Peyer's patch (tissue), 4 donors: ENCODE measurements at places on chromosomes 13 and 19. TPM values are rescaled to one million over a fixed set of nuclear protein-coding genes. Genes with fewer than 3 reads are reported as not detected.
A peak's percentile ranks its signal among the peaks of the same experiment; 100 is the strongest.

DNA sequence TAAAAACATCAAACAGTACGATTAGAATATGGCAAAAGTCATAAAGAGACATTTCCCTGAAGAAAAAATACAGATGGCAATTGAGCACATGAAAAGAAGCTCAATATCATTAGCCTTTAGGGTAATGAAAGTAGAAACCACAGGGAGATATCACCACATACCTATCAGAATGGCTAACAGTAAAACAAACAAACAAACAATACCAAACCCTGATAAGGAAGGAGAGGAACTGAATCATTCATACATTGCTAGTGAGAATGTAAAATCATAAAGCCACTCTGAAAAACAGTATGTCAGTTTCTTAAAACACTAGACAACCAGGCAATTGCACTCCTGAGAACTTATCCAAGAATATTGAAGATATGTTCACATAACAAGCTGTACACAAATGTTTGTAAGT, 1342.5 kb upstream of the SLC10A2 start:
- no peaks in the 10 kb centered on the region for H3K4me1 ChIP-seq
- no peaks in the 10 kb centered on the region for H3K36me3 ChIP-seq
- no peak overlapping the region for H3K4me3 ChIP-seq
- DNase-seq, result no peak
- H3K27ac ChIP-seq, result no peak overlapping the region

GRCh38 chr13:79749984-79750551, 269.1 kb downstream of the NDFIP2 start:
- H3K27me3 ChIP-seq, result no peaks in the 10 kb centered on the region
- no peaks in the 10 kb centered on the region for H3K4me1 ChIP-seq
- H3K36me3 ChIP-seq, result no peaks in the 10 kb centered on the region
- H3K4me3 ChIP-seq, result no peak overlapping the region
- no peak for DNase-seq
- peak overlapping the region; percentile 7 for H3K27ac ChIP-seq

The SULT2A1 gene
- 22.3 TPM for total RNA-seq

DNA sequence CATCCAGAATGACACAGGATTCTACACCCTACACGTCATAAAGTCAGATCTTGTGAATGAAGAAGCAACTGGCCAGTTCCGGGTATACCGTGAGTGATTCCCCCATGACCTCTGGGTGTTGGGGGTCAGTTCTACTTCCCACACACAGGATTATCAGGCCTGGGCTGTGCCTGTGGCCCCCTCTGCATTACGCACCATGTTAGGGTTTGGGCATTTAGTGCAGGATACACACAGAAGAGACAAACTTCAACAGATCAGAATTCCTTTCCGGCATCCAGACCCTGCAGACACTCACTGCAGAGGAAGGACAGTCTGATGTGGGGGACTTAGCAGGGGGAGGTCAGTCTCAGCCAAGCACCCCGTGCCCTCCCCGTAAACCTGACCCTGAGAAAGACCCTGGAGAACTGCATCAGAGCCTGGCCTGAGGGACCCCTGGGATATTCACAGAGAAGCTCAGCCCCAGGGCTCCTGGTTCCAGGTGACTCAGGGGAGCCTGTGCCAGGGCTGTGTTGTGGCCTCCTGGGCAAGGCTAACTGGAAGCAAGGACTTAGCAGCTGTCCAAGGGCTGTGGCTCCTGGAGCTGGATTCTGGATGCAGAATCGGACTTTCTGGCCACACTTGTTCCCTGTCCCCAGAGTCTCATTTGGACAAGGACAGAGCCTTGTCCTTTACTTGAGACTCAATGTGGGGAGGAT, 1.7 kb downstream of the CEACAM5 start:
- no peaks in the 10 kb centered on the region for H3K36me3 ChIP-seq
- H3K27ac ChIP-seq, result no peak overlapping the region
- H3K4me1 ChIP-seq, result no peaks in the 10 kb centered on the region
- no peaks in the 10 kb centered on the region for H3K27me3 ChIP-seq
- DNase-seq, result peak; percentile 44

The DMKN gene
- total RNA-seq, result 29.7 TPM

The ZNF208 gene
- total RNA-seq, result 15.7 TPM

The SSC5D gene
- total RNA-seq, result 5.0 TPM

DNA sequence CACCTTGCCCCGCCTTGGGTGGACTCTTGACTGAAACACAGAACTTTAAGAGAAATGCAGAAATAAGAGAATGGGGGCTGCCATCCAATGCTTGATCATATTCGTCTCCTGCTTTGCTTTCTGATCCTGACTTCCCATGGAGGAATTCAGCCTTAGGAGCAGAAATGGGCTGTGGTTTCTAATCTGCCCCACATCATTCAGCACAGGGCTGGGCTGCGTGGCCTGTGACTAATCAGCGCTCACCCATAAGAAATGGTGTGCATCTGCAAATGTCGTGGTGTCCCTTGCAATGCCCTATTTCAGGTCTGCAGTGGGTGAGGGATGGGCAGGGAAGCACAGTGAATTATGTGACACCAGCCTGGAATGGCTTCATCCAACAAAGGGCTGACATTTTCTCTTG, 60.7 kb upstream of the URI1 start:
- no peak for DNase-seq
- H3K27me3 ChIP-seq, result no peaks in the 10 kb centered on the region

DNA sequence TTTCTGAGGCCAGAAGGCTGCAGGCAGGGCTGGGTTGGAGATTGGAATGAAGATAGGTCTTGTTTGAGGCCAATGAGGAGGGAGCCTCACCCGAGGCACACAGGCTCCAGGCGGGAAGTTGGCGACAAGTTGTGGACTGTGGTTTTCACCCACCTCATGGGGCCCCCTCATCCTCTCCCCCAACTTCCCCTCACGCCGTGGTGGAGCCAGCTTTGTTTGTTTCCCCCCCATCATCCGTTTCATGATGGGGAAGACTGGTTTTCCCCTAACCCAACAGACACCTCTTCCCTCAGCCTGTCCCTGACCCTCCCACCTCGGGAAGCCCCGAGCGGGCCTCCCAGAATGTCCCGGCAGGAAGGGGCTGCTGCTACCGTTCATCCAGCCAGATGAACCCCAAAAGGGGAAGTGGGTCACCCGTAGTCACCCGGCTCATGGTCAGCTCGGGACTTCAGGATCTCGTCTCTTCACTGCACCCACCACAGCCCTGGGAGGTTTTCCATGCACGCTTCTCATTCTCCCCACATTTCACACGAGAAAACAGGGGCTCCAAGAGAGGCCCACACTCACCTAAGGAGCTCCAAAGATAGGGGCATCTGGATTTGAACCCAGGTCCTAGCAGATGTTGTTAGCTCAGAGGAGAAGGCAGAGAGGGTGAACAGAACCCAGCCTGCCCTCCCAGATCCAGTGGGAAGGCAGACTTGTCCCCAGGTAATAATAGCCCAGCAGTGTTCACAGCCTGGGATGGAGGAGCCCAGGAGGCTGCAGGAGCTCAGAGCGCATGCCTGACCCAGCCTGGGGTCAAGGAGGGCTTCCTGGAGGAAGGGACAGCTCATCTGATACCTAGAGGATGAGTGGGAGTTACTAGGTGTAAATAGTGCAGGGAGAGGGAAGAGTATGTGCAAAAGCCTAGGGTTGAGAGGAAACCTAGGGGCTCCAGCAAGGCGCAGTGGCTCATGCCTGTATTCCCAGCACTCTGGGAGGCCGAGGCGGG, 23.5 kb downstream of the CEACAM16 start:
- peak overlapping the region; percentile 57 for H3K27ac ChIP-seq
- no peak for DNase-seq
- no peaks in the 10 kb centered on the region for H3K4me1 ChIP-seq

DNA sequence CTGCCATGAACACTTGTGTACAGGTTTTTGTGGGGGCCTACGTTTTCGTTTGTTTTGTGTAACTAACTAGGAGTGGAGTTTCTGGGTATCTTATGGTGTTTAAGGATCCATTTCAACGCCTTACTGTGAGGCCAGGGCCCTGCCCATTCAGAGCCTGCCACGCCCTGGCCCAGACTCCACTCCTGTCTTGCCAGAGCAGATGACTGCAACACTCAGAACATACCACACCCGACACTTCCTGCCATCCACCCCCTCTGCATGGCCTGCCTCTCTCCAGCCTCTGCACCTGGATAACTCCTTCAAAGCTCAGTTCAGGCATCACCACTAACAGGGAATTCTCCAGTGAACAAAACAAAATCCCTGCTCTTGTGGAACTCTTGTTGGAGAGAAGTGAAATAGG, 43.2 kb downstream of the RGCC start:
- DNase-seq, result peak; percentile 62
- no peaks in the 10 kb centered on the region for H3K27me3 ChIP-seq
- H3K4me3 ChIP-seq, result no peak overlapping the region
- no peak overlapping the region for H3K27ac ChIP-seq
- H3K4me1 ChIP-seq, result no peaks in the 10 kb centered on the region

The VSIG10L gene
- not detected for total RNA-seq

The ZNF682 gene
- 5.1 TPM for total RNA-seq

GRCh38 chr13:106873810-106874209, 305.9 kb upstream of the ARGLU1 start:
- H3K4me3 ChIP-seq, result no peak overlapping the region
- no peak overlapping the region for H3K27ac ChIP-seq
- no peaks in the 10 kb centered on the region for H3K36me3 ChIP-seq
- no peak for DNase-seq
- H3K27me3 ChIP-seq, result no peaks in the 10 kb centered on the region
- H3K4me1 ChIP-seq, result no peaks in the 10 kb centered on the region

The GRIN2D gene
- total RNA-seq, result 0.27 TPM

The ZNF577 gene
- 10.7 TPM for total RNA-seq

The IL4I1 gene
- total RNA-seq, result not detected

The ATCAY gene
- not detected for total RNA-seq

- DNase-seq, result no peak
- H3K27ac ChIP-seq, result no peak overlapping the region
- H3K4me3 ChIP-seq, result no peak overlapping the region
- H3K36me3 ChIP-seq, result no peaks in the 10 kb centered on the region
- H3K27me3 ChIP-seq, result no peaks in the 10 kb centered on the region
Observed at GRCh38 chr19:51815043-51815442, 20.1 kb downstream of the FPR3 start.

GRCh38 chr13:99331881-99332293, 24.7 kb upstream of the GPR183 start:
- H3K27me3 ChIP-seq, result no peaks in the 10 kb centered on the region
- no peak overlapping the region for H3K27ac ChIP-seq
- peaks cover 23% of the 10 kb centered on the region for H3K36me3 ChIP-seq
- DNase-seq, result no peak
- H3K4me3 ChIP-seq, result no peak overlapping the region

DNA sequence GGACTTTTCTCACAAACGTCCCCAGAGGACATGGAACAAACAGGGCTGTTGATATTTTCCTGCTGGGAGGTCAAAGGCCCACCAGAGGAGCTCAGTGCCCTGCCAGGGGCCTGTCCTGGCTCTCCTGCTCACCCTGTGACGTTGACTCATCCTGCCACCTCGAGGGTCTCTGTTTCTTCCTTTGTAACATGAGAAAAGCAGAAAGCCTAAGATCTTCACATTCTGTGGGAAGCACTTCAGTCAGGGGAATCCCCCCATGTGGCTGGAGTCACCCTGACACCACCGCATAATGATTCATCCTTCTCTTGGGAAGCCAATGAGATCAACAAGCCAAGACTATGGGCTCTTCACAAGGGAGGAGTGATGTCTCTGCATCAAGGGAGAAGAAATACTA, 147.9 kb downstream of the KATNAL1 start:
- H3K4me1 ChIP-seq, result no peaks in the 10 kb centered on the region
- no peak overlapping the region for H3K4me3 ChIP-seq
- DNase-seq, result no peak
- H3K27me3 ChIP-seq, result no peaks in the 10 kb centered on the region

- no peaks in the 10 kb centered on the region for H3K36me3 ChIP-seq
- DNase-seq, result peak; percentile 92
- H3K4me3 ChIP-seq, result no peak overlapping the region
- peaks cover 5% of the 10 kb centered on the region for H3K4me1 ChIP-seq
Observed at GRCh38 chr13:48580185-48580803, 47.4 kb upstream of the RCBTB2 start.

DNA sequence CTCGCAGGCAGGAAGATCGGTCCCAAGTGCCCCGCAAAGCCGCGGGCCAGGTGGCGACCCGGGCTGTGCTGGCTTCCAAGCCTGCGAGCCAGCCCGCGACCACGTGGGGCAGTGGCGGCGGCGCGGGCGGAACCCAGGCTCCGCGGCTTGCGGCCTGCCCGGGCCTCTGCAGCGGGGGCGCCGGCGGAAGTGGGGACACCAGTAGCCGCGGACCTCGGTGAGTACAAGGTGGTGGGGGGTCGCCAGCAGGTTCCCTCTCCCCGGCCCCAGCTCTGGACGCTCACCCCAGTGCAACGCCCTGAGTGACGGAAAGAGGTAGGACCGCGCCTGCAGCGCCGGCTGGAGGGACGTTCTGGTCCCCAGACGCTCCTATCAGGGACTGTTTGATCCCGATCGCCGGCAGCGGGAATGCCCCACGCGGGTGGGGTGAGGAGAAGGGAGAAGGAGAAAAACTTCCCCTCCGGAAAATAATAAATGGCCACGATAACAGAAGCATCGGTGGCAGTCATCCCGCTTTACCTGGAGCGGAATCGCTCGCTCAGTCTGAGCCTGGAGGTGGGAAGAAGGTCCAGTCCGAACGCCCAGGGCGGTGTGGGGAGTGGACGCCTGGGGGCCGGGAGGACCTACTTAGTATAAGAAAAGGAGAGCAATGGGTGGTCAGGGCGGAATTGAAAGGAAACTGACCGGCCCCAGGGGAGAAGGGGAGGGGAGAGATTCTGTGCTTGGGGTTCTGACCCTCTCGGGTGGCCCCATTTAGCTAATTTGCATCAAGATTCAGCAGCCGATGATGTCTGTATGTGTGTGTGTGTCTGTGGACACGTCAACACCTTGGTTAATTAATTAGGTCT, at the start of gene GEMIN7:
TSS of gene GEMIN7 (plus strand) at position 198 of the 848 bp plus-strand sequence. CDS start 10,855 bp downstream, outside the sequence.
- H3K36me3 ChIP-seq, result no peaks in the 10 kb centered on the region
- DNase-seq, result peak; percentile 87
- no peaks in the 10 kb centered on the region for H3K27me3 ChIP-seq
- peak within 1 kb of the TSS; percentile 80 for H3K27ac ChIP-seq

The DOCK6 gene
- 179 TPM for total RNA-seq

GRCh38 chr13:74574964-74575728, 440.9 kb upstream of the KLF12 start:
- peak overlapping the region; percentile 41 for H3K4me3 ChIP-seq
- no peak for DNase-seq
- no peaks in the 10 kb centered on the region for H3K36me3 ChIP-seq
- H3K4me1 ChIP-seq, result no peaks in the 10 kb centered on the region

The ZNF439 gene
- 30.5 TPM for total RNA-seq

The SMAD9 gene
- 10.7 TPM for total RNA-seq

GRCh38 chr13:29435125-29435911, 160.2 kb downstream of the SLC7A1 start:
- H3K36me3 ChIP-seq, result no peaks in the 10 kb centered on the region
- H3K27ac ChIP-seq, result peak overlapping the region; percentile 82
- no peaks in the 10 kb centered on the region for H3K4me1 ChIP-seq
- H3K4me3 ChIP-seq, result no peak overlapping the region
- no peak for DNase-seq

The IZUMO2 gene
- total RNA-seq, result not detected

DNA sequence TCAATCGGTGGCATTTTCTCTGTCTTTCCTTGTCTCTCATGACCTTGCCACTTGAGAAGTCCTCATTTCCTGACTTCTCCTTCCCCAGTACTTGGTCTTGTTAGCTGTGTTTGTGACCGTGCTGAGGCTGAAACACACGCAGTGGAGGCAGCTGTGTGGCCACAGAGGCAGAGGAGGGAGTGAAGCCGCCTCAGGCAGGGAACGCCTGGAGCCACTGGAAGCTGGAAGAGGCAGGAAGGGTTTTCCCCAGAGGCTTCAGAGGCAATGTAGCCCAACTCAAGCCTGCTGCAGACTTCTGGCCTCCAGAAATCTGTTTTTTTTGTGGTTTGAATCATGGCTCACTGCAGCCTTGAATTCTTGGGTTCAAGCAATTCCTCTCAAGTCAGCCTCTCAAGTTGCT, 29.2 kb upstream of the ARGLU1 start:
- H3K4me1 ChIP-seq, result no peaks in the 10 kb centered on the region
- no peak for DNase-seq
- H3K27ac ChIP-seq, result no peak overlapping the region
- H3K4me3 ChIP-seq, result no peak overlapping the region
- H3K27me3 ChIP-seq, result no peaks in the 10 kb centered on the region

The PCDH17 gene
- 0.88 TPM for total RNA-seq
